ENCODE measurements at places on chromosomes 12 and 14.

GRCh38 chr12:121467638-121468498 lies 68.0 kb downstream of the RNF34 start:
- H3K27me3 ChIP-seq: no peaks in the 10 kb centered on the region
- H3K4me1 ChIP-seq: peaks cover 24% of the 10 kb centered on the region
- peak overlapping the region; percentile 76 for H3K4me3 ChIP-seq

DNA sequence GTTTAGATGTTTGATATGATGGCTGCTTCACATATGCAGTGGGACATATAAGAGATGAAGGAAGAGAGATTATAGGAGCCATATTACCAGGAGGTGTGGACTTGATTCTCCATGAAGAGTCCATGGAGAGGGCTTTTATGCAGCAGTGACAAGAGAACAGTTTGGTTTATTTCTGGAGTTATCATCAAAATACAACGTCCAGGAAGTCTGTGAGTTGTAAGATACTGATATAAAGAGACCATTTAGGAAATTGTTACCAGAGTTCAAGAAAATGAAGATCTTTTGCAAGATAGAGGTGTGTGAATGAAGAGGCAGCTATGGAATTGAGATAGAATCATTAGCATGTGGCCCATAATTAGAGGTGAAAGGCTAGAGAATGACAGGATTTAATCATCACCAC lies 431.7 kb downstream of the NPAS3 start:
- no peak for DNase-seq

GRCh38 chr12:132287391-132288238 lies 41.8 kb downstream of the GALNT9 start:
- no peak overlapping the region for H3K27ac ChIP-seq
- H3K4me1 ChIP-seq: peaks cover 7% of the 10 kb centered on the region
- no peaks in the 10 kb centered on the region for H3K36me3 ChIP-seq
- peaks cover 78% of the 10 kb centered on the region for H3K27me3 ChIP-seq
- DNase-seq: no peak
- no peak overlapping the region for H3K4me3 ChIP-seq

DNA sequence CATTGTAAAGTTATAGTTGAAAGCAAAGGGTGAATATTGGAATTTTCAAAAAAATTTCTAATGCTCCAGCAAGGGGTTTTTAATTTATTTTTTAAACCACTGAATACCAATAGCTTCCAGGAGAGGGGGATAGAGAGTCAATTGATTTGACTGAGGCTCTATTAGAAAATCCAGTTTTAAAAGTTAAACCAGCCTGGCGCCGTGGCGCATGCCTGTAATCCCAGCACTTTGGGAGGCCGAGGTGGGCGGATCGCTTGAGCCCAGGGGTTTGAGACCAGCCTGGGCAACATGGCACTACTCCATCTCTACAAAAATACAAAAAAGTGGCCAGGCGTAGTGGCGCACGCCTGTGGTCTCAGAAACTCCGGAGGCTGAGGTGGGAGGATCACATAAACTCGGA lies 150.1 kb downstream of the SLC38A4 start:
- H3K4me1 ChIP-seq: peaks cover 7% of the 10 kb centered on the region
- no peak overlapping the region for H3K27ac ChIP-seq
- DNase-seq: no peak
- no peaks in the 10 kb centered on the region for H3K36me3 ChIP-seq

- no peaks in the 10 kb centered on the region for H3K36me3 ChIP-seq
- H3K27me3 ChIP-seq: no peaks in the 10 kb centered on the region
- H3K27ac ChIP-seq: no peak overlapping the region
- H3K4me3 ChIP-seq: no peak overlapping the region
- H3K4me1 ChIP-seq: no peaks in the 10 kb centered on the region
These were observed 630.9 kb downstream of the DIO2 start for GRCh38 chr14:79580414-79580813.

DNA sequence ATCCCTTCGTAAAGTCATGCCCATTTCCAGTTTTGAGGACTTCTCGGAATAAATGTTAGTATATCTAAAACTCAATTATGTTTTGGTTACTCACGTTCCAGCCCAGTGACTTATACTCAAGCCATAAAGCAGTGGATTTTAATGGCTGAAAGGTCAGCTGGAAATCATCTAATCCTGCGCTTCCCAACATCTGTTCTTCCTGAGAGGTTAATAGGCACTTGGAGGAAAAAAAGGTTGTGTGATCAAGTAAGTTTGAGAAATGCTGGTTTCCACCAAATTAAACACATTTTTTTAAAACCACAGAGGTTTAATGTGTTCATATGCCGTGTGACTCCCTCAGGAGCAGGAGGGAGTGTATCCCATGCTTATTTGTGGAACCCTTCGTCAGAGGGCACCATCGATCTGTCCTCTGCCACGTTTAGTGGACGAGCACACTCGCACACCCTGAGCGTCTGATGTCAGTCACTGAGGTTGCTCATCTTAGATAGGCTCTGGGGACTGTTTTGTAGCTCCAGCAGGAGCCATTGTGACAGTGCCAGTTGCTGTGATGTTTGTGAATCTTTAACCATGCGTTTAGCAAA lies 41.4 kb downstream of the FBXL14 start:
- no peaks in the 10 kb centered on the region for H3K4me1 ChIP-seq
- no peak for DNase-seq
- no peak overlapping the region for H3K4me3 ChIP-seq
- H3K36me3 ChIP-seq: no peaks in the 10 kb centered on the region
- H3K27ac ChIP-seq: no peak overlapping the region

GRCh38 chr14:104151566-104152245 lies 13.3 kb downstream of the KIF26A start:
- no peaks in the 10 kb centered on the region for H3K27me3 ChIP-seq
- H3K4me1 ChIP-seq: peaks cover 67% of the 10 kb centered on the region
- no peak for DNase-seq
- H3K27ac ChIP-seq: no peak overlapping the region
- no peak overlapping the region for H3K4me3 ChIP-seq

GRCh38 chr14:103334644-103335622 lies 896 bp downstream of the EIF5 start:
- DNase-seq: peak; percentile 57
- peak overlapping the region; percentile 98 for H3K4me3 ChIP-seq
- peaks cover 69% of the 10 kb centered on the region for H3K4me1 ChIP-seq
- H3K27ac ChIP-seq: peak overlapping the region; percentile 100
- H3K36me3 ChIP-seq: peaks cover 48% of the 10 kb centered on the region

GRCh38 chr12:132146772-132147422 lies 2.6 kb downstream of the NOC4L start:
- peak; percentile 11 for DNase-seq
- H3K4me1 ChIP-seq: peaks cover 34% of the 10 kb centered on the region
- no peak overlapping the region for H3K27ac ChIP-seq
- no peaks in the 10 kb centered on the region for H3K27me3 ChIP-seq
- no peak overlapping the region for H3K4me3 ChIP-seq

DNA sequence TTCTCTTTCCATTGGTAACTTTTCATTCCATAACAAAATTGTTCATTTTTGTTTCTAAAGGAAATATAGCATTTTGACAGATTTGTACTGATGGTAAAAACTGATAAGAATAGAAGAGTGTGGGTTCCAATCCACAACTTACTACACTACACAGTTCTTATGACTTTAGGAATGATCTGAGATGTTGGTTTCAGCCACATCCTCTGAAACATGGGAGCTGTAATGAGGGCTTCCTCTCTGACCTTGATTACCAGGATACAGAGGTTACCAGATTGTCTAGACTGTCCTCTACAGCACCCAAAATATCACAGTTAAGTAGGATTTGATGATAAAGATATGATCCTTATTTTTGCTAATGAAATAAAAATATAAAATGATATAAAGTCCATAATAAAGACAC lies 1184.6 kb downstream of the FLRT2 start:
- H3K36me3 ChIP-seq: no peaks in the 10 kb centered on the region
- H3K27me3 ChIP-seq: no peaks in the 10 kb centered on the region
- no peaks in the 10 kb centered on the region for H3K4me1 ChIP-seq
- H3K27ac ChIP-seq: no peak overlapping the region

DNA sequence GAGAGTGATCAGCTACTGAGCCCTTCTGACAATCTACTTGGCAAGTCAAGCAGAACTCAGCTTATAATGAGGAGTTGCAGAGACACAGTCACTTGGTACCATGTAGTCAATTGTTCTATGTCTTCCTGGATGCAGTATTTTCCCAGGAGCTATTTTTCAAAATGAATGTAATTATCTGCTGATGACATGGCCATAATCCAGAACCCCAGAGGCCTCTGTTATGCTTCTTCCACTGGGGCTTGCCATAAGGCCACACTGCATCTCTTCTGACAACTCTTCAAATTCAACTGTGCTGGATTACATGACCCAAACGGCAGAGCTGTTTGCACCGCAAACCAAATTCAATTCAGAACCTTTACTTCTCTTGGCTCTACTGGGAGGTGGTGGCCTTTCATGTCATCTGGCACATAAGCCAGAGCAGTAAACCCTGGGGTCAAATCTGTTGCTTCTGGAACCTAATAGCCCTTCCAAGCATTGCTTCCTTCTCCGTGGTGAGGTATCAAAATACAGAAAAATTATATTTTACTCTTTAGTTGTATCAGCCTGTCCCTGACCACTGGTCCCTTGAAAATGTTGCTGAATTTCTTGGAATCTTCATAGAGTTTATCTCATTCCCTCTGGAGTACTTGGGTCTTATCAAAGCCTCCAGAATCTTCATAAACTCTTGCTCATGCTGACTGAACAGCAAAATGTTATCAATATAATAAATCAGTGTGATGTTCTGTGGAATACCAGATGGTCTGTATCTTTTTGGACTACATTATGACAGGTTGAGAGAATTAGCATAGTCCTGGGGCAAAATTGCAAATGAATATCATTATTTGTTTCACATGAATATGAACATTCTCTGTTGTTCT lies 79.4 kb upstream of the DCN start:
- H3K4me3 ChIP-seq: no peak overlapping the region
- DNase-seq: no peak
- H3K27ac ChIP-seq: peak overlapping the region; percentile 53
- no peaks in the 10 kb centered on the region for H3K4me1 ChIP-seq
- H3K36me3 ChIP-seq: no peaks in the 10 kb centered on the region
